ENCODE measurements at places on chromosomes 6 and 20.

GRCh38 chr20:17589161-17589834, 19.4 kb downstream of the DSTN start:
- no peak for DNase-seq

DNA sequence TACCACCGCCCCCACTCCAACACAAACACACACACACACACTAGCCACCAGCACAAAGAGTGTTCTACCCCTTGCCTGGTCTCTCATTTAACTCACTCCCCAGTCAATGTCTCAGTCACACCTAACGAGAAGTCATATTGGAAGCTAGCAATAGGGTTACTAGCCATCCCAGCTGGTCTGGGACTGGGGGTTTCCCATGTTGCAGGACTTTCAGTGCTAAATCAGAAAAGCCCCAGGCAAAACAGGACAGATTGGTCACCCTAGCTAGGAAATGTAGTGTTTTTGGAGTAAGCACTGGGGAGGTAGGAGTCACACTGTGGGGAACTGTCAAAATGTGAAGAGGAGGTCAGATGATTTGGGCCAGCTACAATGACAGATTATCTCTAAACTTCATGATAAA, 158.1 kb downstream of the UNC5CL start:
- no peak for DNase-seq

GRCh38 chr6:6703699-6704098, 115.2 kb downstream of the LY86 start:
- no peak for DNase-seq

GRCh38 chr6:117233145-117233544, 32.2 kb upstream of the VGLL2 start:
- DNase-seq = no peak

DNA sequence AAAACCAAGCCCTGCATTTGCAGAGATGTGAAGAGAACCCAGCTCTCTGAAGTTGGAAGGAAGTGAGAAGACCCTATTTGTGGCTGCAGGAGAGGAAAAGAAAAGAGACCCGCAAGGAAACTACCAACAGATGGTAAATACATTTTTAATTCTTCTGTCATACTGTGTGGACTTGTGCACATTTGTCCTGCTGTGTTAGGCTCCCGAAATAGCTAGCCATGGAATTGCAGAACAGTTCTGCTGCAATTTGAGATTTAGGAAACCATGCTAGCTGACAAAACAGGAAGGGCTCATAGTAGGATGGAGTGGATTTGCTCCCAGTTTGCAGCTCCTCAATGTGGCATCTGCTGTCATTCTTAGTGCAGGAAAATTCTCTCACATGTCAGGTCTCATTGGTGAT, 12.1 kb upstream of the ATXN1 start:
- no peak for DNase-seq

DNA sequence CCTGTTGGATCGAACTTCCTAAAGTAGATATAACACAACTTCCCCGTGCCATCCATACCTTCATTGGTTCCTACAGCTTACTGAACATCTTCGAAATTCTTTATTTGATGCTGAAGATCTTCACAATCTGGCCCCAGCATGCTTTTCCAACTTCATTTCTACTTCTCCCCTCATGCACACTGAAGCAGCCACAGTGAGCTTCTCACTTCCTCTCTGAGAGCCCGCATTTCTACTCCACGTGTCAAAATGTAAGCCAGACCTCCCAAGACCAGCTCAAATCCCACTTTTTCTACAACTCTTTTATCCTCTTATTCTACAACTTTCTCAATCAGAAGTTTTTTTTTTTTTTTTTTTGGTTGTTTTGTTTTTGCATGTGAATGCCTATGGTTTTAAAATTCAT, 254.7 kb downstream of the GMPR start:
- no peak for DNase-seq

DNA sequence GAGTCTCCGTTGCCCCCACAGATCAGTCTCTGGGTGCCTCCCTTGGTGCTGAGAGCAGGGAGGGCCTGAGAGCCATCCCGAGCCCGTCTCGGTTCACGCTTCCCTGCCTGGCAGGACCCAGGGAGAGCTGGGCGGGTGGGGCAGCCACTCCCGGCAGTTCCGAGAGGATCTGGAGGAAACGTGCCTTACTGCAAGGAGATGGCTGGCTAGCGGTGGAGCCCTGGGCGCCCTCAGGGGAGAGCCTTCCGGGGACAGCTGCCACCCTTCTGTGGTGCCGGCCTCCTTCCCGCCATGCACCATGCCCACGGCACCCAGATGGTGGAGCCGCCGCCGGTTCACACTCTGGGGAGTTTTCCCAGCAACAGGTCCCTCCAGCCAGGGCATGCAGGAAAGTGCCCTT, 45.8 kb upstream of the SLCO4A1 start:
- no peak for DNase-seq

- no peak for DNase-seq
Observed at GRCh38 chr20:8155229-8155628, 23.2 kb downstream of the PLCB1 start.

DNA sequence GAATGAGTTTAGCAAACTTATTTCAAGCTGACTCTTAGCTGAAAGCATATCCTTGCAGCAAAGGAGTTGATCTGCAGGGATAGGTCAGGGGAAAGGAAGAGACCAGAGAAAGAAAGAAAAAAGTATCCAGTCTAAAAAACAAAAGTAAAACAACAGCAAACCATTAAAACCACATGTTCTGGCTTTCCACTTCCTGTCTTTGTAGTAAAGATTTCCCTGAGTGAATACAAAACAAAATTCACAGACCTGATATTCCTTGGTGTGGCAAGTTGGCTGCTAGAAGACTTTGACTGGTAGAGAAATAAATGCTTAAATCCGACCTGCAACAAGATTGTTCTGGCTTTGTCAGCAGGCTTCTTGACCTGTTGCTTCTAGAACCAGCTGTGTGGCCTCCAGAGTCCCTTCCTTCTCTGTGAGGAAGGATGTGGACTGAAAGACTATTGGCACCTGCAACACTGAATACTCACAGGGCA, 23.4 kb upstream of the MCM3 start:
- no peak for DNase-seq

DNA sequence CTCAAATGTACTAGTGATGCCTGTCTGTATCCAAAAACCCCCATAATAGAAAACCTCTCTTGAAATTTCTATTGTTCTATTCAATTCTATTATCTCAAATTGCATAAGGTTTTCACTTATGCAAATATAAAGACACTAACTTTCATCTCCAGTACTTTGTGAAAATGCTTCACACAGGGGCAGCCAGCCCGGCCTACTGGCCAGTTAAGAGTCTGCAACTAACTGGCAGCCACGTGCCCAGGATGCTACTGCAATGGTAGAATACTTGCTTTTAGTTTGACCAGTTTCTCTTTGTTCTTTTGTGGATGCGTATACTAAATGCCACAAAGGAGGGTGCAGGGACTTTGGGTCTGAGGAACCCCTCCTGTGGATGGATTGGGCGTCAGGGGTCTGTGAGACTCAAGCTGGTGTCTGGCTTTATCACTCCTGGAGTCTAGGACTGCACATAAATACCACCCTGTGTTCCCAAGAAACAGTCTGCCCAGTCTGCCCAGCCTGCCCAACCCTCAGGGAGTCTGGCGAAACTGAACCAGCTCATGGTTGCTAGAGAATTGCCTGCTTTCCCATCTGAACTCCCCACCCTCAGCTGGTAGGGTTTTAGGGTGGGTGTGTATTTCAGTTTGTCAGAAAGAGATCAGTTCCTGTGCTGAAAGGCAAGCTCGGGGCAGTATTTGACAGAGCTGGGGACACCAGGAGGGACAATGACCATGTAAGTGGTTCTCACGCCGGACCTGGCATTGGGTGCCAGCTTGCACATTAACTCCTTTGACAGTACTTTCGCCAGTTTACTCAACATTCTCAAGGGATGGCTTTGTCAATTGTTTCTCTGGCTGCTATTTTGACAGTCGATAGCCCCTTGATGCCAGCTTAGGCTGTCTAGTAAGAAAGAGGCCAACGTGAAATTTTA, 558.2 kb upstream of the JAG1 start:
- DNase-seq = no peak

- no peak for DNase-seq
Observed at GRCh38 chr6:43119482-43119881, 43.4 kb downstream of the PTK7 start.

GRCh38 chr6:161200610-161201370, 73.1 kb downstream of the AGPAT4 start:
- DNase-seq = no peak

DNA sequence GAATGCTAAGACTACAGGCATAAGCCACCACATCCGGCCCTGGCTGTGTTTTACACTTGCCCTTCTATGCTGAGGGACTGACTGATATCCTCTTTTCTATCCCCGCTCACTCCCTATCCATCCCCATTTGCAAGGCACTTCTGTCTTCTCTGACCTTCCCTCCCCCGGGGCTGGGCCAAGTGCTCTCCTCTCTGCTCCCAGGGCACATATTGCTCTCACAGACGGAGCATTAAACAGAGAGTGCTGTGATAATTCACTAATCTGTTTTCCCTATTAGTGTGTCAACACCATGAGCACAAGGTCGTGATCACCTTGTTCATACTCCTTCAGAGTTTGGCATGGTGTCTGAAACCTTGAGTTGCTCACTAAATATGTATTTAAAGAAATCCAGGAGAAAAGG, 9.0 kb upstream of the SLC2A12 start:
- DNase-seq = no peak

GRCh38 chr6:87660226-87660911, 41.7 kb downstream of the AKIRIN2 start:
- no peak for DNase-seq

- DNase-seq = no peak
Observed at GRCh38 chr6:110400208-110400607, 15.2 kb downstream of the DDO start.

GRCh38 chr6:105680131-105680530, 277.2 kb upstream of the PREP start:
- no peak for DNase-seq

DNA sequence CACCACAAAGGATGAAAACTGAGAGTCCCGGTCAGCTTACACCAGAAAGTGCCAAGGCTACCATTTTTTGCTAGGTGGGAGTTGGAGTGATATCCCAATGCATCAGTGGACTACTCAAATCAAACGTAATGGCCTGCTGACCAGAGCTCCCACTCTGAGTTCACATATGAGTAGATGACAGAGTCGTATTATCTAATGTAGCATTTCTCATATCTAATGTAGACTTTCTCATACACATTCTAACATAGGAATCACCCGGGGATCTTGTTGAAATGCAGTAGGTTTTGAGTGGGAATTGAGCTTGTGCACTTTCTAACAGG, 38.4 kb upstream of the FUCA2 start:
- DNase-seq = no peak

DNA sequence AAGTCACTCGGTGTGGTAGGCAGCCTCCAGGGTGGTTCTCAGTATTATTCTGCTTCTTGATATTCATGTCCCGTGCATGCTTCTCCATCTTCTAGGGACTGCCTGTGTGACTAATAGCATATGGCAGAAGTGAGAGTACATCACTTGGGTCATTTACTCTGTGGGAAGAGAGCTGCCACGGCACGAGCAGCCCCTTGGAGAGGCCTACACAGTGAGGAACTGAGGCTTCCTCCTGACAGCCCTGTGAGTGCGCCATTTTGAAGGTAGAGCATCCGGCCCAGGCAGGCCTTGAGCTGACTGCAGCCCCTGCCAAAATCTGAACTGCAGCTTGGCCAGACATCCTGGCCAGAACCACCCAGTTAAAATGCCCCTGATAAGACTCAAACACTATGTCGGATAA, 17.3 kb upstream of the MCUR1 start:
- no peak for DNase-seq

Measured in left hindlimb (tissue), 1 donor.